ENCODE measurements at places on chromosomes 2 and 18. TPM values are rescaled to one million over a fixed set of nuclear protein-coding genes. Genes with fewer than 3 reads are reported as not detected.

- DNase-seq = no peak
These were observed 2.3 kb downstream of the HES6 start for GRCh38 chr2:238237431-238238135.

GRCh38 chr2:20185176-20186022 is 39.5 kb downstream of the SDC1 start:
- DNase-seq = peak; percentile 89

DNA sequence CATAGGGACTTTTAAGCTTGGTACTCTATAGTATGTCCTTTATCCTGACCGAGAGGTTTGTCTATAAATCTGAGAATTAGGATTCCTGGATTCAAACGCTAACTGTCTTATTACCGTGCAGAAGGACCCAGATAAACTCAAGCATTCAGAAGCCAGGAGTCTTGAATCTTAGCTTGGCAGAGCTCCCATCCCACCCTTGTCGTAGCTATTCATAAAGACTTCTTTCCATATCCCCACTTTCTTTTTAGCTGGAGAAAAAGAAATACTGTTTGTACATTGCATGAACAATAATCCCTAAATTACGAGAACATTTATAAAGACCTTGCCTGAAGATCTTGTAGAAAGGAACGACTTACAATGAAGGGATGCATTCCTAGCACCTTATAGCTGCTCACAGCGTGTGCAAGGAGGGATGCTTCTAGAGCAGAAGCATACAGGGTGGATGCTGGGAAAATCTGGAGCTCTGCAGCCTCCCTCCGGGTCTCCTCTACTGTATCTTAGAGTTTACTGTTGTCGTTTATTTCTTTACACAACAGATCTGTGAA is 13.6 kb downstream of the EFR3B start:
- no peak for DNase-seq

- no peak for DNase-seq
These were observed 7.0 kb downstream of the CRYGA start for GRCh38 chr2:208156439-208156838.

- DNase-seq = peak; percentile 28
These were observed 9.8 kb downstream of the STEAP3 start for GRCh38 chr2:119233326-119234020.

GRCh38 chr2:25330937-25331336 is 10.8 kb downstream of the DNMT3A start:
- no peak for DNase-seq

DNA sequence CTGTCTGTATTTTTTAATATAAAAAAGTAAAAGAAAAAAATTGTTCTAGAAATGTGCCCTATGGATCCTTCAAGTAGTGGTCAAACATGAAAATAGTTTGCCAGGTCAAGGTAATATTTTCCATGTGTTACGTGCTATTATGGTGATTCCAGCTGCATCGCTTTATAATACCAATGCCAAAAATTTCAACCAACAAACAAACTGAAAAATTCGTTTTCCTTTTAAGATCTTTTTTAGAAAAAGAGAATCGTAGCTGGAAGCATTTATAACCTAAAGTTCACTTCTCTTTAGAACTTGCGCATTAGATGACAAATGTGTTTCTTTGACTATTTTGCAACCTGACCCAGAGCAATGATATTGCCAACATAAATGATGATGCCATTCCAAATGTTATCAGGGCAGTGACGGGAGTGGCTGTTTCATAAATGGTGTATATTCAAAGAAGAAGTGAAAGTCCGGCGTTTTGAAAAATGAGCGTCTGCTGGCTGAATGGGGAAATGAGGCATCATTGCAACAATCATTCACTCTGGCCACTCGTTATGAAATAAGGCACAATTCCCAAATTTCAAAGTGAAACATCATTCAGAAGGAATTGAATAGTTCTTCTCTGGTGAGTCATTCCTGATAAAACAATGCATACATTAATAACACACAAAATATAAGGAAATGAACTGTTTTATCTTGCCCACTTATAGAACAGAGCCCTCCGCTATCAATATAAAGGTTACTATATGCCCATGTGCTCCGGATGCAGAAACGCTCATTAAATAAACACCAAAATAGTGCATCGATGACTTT is 297.4 kb downstream of the TGIF1 start:
- DNase-seq = no peak

GRCh38 chr2:112566104-112566503 is 18.3 kb upstream of the CHCHD5 start:
- peak; percentile 51 for DNase-seq

Gene NXPH2
- not detected for total RNA-seq

Gene TRIM43
- total RNA-seq = not detected

Gene G6PC2
- not detected for total RNA-seq
